HTR-8/SVneo (cell line): ENCODE measurements at places on chromosomes 1 and 21.

- DNase-seq, result peak; percentile 44
Observed at GRCh38 chr1:92754000-92754718, 30.7 kb downstream of the EVI5 start.

DNA sequence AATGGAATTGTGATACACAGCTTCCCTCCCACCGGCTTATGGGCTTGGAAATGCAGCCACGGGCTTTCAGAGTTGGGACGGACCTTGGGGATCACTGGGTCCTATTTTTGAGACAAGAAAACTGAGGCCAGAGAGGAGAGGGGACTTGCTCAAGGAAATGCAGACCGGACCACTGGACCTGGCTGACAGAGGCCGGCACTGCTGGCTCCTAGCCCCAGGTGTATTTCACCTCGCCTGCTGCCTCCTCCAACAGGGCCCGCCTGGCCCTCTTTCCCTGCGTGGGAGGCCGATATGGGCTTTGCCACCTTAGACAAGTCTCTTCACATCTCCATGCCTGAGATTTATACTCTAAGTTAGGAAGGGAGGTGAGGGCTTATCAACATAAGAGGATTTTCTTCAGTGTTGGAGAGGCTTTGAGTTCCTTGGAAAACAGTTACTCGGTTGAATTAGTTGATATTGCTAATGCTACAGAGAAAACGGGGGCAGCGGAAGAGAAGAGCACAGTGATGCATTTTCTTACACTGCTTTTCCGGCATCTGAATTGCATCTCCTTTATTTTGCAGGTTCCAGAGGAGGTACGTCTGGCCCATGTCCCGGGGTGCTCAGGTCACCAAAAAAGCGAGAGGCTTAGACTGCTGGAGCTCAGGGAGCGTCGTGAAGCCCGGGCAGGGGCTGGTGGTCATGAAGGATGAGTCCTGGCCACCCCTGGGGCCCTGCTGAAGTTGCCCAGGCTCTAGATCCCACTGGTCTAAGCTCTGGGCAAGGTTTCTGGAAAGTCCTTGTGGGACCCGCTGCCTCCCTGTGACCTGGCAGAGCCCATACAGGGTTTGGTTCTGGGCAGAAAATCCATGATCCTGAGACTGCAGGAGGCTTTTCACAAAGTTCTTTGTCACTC is 44.7 kb downstream of the CAPN2 start:
- no peak for DNase-seq

GRCh38 chr1:73821520-73821919 is 376.5 kb downstream of the LRRIQ3 start:
- no peak for DNase-seq

GRCh38 chr1:44890007-44890406 is 47.0 kb upstream of the PTCH2 start:
- no peak for DNase-seq

DNA sequence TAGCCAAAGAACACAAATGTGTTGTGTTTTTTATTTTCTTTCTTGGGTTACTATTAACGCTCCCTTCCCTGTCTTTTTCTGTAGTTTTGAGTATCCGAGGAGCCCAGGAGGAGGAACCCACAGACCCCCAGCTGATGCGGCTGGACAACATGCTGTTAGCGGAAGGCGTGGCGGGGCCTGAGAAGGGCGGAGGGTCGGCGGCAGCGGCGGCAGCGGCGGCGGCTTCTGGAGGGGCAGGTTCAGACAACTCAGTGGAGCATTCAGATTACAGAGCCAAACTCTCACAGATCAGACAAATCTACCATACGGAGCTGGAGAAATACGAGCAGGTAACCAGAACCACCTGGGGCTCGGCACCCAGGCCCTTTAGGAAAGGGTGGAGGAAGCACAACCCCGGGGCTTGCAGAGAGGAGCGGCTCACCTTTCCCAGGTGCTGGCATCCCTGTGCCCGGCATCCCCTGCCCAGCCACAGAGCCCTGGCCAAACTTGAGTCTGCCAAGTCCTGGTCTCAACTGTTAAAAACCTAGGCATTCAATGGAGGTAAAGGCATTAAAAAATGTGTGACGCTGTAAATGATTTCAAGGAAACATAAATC is 233.5 kb downstream of the PBX1 start:
- no peak for DNase-seq

DNA sequence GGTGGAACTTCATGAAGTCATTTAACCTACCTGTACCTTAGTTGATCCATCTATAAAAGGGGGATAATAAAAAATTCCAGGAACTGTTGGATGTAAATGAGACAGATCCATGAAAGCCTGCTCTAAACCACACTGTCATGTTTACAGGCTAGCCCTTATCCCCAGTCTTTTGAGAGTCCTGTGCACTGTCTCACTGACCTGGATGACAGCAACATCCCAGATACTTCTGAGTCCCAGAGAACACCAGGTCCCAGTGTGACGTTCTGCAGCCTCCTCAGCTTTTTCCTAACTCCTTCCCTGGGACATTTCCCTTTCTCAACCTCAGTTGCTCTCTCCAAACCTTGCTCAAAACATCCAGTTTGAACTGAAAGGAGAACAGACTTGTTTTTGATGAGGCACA is 165.4 kb upstream of the C8B start:
- DNase-seq, result no peak

DNA sequence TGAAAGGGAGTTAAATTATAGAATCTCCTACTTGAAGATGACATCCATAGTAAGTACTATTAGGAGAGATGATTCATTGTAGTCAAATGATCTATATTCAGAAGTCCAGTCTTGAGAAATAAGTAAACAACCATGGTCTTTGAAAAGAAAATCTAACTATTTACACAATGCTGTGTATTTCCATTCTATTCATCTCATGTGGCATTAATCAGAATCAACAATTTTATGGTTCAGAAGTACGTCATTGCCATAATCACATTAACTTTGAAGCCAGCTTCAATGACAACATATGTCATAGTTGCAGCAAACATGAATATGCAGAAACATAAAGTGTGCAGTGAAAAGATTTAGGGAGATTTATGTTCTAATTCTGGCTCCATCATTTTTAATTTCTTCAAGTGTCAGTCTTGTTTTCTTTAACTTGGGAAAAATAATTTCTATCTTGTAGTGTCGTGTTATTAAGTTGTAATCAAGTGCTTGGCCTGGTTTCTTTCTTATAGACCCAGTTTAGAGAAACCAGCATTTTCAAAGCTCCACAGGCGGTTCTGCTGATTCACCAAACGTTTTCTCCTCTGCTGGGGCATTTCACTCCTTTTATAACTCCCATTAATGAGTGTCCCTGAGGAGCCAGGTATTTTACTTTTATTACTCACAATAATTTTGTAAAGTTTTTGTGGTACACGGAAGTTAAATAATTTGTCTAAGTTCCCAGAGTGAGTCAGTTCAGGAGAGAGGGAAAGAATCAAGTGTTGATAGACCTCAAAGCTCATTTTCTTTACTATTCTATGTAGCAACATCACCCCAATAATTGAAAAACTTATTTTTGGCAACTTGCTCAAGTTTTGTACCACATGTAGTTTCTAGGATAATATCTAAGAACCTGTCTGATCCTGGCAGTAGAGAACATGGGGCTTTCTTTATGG is 35.9 kb upstream of the PTGS2 start:
- DNase-seq, result no peak
